ENCODE measurements at places on chromosomes 13 and 19.

DNA sequence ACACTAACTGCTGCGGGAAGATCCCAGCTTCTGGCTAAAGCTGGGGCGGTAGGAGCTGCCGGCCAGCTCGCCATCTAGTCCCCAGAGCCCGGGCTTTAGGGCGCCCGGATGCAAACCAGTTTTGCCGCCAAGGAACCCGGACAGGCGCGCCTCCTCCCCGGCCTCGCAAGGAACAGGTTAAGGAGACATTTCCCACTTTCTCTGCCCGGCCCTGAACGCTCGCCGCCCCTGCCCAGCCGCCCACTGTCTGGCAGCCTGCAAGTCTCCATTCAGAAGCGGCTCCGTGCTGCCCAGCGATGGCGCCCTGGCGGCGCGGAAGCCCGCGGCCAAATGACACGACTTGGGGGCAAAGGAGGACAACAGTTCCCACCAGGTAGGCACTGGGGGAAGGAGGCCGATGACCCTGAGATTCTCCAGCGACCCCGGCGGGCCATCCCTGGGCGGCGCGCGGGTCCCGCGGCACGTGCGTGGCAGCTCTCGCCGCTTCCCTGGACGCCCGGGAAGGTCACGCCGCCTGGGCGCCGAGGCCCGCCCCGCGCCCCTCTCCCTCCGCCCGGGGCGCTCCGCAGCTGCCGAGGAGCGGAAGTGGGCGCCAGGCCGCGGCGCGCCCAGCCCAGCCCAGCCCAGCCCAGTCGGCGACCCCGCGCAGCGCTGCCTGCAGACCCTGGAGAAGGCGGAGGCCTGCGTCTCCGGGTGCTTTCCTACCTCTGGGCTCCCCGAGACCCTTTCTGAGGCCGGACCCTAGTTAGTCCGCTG, 42.2 kb upstream of the HNRNPA1L2 start:
- DNase-seq: no peak

DNA sequence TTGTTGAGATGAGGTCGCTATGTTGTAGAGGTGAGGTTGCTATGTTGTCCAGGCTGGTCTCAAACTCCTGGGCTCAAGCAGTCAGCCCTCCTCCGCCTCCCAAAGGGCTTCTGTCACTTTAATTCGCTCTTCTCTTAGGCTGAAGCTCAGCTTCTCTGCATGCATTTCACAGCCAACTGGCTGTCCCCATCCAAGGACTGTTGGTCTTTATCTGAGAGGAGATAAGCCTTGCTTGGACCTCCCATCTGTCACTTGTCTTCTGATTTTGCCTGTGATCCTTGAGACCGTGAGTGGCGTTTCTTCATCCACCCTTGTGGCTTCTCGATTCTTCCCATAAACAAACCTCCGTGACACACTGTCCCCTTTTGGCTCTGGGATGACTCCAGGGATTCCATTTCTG, 24.4 kb downstream of the CERS1 start:
- no peak for DNase-seq

GRCh38 chr19:24069905-24070657, 16.9 kb upstream of the ZNF254 start:
- DNase-seq: no peak

- DNase-seq: no peak
Observed at GRCh38 chr13:94811753-94812152, 99.4 kb upstream of the SOX21 start.

GRCh38 chr13:99417201-99418102, 83.8 kb upstream of the TM9SF2 start:
- no peak for DNase-seq

DNA sequence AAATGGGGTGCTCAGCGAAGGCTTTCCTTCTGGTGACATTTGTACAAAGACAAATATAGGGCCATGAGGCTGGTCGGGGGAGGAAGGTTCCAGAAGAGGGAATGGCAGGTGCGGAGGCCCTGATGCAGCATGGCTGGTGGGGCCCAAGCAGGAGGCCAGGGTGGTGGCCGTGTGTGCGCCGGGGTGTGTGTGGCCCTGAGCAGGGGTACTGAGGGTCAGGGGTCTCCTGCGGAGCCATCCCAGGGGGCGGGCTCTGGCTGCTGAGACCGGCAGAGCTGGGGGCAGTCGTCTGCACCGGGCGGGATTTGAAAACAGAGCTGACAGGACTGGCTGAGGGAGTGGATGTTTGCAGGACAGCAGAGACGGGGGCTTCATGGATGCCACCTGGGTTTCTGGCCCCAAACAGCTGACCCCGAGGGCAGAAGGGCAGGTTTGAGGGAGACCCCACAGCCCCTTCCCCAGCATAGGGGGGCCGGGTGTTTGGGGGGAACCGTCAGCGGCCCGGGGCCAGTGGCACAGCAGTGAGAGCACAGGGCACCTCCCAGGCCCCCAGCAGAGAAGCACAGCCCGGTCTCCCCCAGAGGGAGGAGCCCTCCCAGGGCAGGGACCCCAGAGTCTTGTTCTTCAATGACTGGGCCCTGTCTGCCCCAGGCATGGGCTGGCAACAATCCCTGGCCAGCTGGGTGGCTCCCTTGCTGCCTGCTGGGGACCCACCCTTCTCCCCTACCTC, 11.4 kb downstream of the PIAS4 start:
- no peak for DNase-seq

DNA sequence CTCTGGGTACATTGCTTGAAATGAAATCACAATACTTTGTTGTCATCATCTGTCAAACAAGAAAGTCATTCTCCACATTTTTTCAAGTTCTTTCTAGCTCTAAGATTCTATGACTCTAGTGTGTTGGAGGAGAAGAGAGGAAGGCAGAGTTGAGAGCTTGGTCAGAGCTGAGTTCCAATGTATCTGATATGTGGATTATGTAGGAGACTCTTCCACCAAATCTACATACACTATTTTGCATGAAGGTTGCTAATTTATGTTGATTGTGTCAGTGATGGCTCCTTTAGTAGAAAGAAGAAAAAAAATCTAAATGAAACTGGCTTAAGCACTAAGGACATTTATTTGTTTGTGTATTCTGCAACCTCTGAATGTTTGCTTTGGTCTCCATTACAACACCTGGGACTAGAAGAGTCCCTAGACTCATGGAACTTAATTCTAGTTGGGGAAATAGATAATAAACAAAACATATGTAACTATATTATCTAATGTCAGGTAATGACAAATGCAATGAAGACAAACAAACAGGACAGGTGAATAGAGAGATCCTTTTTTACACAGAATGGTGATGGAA, 691.9 kb downstream of the UQCRFS1 start:
- DNase-seq: no peak

GRCh38 chr19:57241176-57241575, 744 bp downstream of the ZNF805 start:
- DNase-seq: no peak

- no peak for DNase-seq
Observed at GRCh38 chr13:97654236-97654635, 220.3 kb downstream of the RAP2A start.

GRCh38 chr13:20109037-20109436, 51.8 kb downstream of the GJA3 start:
- no peak for DNase-seq

GRCh38 chr19:34539396-34539795, 57.8 kb downstream of the WTIP start:
- DNase-seq: no peak

DNA sequence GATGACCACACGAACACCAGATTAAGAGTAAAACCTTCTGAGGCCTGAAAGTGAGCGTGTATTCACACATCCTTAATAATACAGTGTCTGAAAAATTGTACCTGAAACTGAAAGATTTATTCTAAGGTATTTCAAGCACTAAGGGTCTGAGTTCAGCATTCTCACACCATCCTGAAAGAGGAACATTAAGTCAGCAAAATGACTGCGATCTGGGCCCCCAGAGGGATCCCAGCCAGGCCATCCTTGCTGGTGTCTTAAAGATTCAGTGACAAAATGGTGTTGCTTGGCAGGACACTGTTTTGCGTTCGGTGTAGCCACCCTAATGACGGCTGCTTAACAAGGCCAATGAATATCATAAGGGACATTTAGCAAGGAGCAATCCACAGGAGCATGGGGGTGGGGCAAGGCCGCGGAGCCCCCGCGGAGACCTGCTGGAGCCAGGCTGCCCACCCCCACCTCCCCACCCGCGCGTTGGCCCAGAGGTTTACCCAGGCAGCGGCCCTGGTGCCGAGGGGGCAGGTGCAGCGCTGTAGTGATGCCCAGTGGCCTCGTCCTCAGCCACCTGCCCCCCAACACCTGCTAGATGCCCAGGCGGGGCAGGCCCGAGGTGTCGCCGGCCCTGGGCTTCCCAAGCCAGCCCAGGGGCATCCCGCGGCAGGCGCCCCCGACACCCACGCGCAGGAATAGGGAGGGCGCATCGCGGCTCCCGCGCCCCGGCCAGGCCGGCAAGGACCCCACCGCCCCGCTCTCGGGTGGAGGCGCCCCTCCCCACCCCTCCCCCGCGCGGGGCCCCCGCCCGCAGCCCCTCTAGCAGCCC, 742 bp downstream of the NALCN start:
- no peak for DNase-seq

- no peak for DNase-seq
Observed at GRCh38 chr13:29676535-29676934, 81.0 kb upstream of the SLC7A1 start.

DNA sequence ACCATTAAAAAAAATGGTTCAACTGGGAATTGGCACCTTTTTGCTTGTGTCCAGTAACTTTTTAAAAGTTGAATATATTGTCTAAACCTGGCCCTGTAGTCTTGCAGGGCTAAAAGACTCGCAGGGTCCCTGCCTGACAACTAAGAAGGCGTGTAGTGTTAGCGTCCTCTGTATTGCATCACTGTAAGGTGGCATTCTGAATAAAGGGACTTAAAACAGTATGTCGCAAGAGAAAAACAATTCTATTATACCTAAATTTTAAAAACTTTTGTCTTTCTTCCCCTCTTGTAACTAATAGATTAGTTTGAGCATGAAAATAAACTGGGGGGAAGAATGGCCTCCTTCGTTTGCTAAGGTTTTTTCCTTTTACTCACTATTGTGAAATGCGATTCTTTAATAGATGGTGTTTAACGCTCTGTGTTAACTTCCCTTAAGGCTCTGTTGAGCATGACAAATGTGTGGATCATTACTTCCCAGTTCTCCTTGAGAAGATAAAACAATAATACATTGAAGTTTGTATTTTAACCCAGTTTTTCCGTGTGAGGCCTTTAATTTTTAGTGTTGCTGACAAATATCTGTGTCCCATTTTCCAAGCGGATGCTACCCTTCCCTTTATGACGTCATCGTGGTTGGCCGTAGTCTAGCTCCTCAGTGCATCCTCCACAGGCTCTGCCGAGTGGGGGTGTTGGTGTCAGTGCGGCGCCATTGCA, 134.6 kb downstream of the KATNAL1 start:
- no peak for DNase-seq

DNA sequence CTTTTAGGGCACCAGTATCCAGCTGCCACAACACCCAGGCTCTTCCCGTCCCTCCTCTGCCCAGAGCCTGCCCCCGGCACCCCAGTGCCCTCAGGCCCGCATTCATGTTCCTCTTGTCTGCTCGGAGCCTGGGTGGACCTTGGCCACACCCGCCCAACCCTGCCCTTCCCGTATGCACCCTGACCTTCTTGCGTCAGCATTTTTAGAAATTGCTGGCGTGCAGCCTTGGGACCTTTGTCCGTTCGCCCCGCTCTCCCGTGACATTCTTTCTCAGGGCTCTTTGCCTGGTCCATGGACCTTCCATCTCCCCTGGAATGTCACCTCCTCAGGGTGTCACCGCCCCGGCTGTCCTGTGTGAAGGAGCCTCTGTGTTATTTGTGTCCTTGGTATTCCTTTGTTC, 7.6 kb downstream of the NUCB1 start:
- no peak for DNase-seq

DNA sequence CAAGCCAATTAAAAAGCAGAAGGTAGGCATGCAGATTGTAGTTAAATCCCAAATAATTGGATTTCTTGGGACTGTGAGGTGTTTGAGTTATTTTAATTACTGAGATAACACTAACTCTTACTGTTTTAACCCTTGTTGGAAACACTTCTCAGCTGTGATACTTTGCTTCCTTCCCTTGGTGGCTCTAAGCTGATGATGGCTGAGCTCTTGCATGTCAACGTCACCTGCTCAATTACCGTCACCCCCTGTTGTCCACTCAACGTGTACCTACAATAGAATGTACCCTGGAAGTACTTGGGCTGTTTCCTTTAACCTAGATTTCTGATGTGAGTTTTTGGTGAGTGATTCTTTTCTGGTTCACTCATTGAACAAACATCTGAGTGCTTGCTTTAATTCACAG, 303.4 kb downstream of the SLC7A1 start:
- DNase-seq: no peak

DNA sequence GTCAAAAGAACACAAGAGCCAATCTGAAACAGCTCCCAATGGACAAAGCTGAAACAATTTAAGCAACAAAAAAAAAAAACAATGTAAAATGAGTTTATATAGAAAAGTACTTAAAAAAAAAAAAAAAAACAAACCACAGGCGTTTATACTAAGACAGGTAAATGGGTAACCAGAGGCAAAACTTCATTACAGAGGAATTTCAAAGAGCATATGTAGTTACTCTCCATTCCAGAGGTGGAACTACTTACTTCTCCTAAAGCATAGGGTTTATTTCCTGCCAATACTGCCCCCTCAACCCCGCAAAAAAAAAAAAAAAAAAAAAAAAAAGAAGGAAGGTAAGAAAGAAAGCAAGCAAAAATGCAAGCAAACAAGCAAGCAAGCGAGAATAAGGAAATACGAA, 132.9 kb downstream of the LIG4 start:
- no peak for DNase-seq

GRCh38 chr19:7500811-7501450, 12.1 kb upstream of the PEX11G start:
- no peak for DNase-seq

- no peak for DNase-seq
Observed at GRCh38 chr13:19345158-19345557, 163.5 kb upstream of the TUBA3C start.

DNA sequence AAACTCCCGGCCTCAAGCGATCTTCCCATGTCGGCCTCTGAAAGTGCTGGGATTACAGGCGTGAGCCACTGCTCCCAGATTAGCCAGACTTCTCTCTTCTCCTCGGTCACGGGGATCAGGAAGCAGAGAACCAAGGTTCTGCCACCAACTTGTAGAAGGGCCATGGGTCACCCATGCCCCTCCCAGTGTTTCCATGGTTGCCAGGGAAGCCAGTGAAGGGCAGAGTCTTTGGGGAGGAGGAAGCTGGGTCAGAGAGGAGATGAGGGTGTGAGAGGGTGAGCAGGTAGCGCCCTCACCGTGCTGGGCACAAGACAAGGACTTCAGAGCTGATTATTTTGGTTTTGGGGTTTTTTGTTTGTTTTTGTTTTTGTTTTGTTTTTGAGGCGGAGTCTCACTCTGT, 77.1 kb downstream of the GNG7 start:
- no peak for DNase-seq

- DNase-seq: no peak
Observed at GRCh38 chr19:47673426-47673825, 39.8 kb upstream of the EHD2 start.

Measured in naive B cell (primary cell).